ENCODE measurements at places on chromosomes 12 and 14.

DNA sequence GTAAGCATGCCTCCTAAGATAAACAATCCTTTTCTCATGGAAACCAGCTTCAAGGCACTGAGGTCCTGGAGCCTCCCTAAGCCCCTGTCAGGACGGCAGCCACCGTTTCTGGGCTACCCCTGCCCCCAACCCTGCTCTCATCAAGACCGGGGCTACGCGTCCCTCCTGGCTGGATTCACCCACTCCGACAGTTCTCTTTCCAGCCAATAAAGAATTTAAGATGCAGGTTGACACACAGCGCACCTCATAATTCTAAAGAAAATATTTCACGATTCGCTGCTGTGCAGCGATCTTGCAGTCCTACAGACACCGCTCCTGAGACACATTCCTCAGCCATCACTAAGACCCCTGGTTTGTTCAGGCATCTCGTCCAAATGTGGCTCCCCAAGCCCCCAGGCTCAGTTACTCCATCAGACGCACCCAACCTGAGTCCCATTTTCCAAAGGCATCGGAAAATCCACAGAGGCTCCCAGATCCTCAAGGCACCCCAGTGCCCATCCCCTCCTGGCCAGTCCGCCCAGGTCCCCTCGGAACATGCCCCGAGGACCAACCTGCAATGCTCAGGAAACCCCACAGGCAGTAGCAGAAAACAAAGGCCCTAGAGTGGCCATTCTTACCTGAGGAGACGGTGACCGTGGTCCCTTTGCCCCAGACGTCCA is 336.3 kb downstream of the TMEM121 start:
- no peak for DNase-seq

- DNase-seq: no peak
These were observed 157.1 kb upstream of the GRIN2B start for GRCh38 chr12:14138495-14138894.

DNA sequence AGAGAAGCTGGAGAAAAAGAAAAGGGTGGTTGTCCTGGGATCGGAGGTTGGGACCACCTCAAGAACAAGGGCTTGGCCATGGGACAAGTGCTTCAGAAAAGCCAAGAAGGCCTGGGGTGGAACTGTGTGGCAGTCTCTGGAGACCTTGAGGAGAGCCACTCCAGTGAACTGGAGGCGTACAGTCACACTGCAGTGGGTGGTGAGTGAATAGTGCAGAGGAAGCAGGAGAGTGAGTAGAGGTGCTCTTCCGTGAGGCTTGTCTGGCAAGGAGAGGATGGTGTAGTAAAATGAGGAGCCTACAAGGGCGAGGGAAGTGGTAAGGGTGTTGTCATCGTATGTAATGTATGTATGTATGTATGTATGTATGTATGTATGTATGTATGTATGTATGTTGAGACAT is 20.9 kb downstream of the RASSF3 start:
- no peak for DNase-seq

DNA sequence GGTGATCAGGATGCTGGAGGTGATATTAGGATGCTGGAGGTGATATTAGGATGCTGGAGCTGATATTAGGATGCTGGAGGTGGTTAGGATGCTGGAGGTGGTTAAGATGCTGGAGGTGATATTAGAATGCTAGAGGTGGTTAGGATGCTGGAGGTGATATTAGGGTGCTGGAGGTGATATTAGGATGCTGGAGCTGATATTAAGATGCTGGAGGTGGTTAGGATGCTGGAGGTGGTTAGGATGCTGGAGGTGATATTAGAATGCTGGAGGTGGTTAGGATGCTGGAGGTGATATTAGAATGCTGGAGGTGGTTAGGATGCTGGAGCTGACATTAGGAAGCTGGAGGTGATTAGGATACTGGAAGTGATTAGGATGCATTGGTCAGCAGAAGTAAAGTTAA is 101.4 kb downstream of the CALM1 start:
- DNase-seq: no peak

DNA sequence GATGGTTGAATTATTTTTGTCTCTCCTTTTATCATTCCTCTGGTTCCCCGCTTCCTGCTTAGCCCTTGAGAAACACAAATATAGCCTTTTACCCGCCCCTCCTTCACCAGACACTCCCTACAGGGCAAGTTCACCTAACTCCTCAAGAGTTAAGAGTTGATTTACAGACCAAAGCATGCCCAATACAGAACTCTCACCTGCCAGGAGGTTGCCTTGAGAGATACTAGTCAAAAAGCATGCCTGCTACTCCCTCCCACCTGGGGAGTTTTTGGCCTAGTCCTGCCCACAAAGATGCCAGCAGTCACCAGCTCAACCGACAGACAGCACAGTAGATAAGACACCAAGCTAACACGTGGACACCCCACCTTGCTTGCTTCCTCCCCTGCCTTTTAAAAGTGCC is 11.2 kb downstream of the LGMN start:
- no peak for DNase-seq

DNA sequence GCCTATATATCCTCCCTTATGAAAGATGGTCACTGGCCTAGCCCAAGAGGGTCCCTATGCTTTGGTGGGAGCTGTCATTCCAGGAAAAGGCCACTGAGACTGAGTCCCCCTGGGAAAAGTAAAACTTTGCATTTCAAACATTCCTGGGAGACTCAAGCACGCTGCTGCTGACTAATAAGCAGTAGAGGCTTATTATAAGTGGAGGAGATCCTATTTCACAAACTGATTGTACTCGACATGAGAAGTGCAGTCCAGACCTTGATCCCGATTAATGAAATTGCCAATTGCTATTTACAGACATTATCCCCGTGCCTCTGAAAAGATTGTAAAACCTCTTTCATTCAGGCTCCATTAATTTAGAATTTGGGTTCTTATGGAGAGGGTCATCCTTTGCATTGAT is 96.6 kb downstream of the EMP1 start:
- DNase-seq: no peak

GRCh38 chr14:96519970-96520369 is 17.8 kb downstream of the PAPOLA start:
- no peak for DNase-seq

GRCh38 chr12:3523728-3524127 is 32.7 kb downstream of the PRMT8 start:
- no peak for DNase-seq

DNA sequence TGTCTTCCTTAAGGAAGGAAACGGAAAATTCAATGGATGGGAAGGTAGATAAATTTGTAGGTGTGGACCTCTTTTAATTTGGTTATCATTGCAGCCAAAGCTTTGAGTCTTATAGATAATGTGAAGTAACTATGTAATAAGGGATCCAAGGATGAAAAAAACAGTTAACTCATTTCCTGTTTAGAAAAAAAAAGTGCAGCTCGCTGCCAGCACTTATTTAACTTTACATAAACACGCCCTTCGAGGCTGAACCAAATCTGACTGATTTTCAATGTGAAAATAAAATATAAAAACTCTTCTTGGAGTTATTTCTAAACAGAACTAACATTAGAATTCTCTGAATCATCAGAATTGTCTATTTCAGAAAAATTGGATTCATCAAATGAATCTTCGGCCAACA is 7.0 kb downstream of the NUBPL start:
- DNase-seq: no peak

GRCh38 chr12:75208856-75209811 is 505 bp downstream of the KCNC2 start:
- DNase-seq: peak; percentile 77

DNA sequence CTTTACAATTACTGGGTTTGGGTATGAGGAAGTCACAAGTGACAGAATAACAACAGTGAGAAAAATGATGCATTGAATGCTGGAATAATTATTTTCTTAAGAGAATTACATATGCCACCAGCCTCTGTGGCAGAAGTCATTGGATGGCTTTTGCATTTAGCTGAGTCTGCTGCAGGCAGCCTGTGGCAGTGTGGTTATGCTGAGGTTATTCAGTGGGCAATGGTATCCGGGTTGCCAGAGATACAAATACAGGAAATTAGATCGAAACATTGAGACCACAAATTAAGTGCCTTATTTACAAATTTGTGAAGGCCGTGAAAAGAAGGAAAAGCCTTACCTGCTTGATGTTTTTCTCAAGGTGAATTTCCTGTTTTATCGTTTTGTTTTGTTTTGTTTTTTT is 1050.0 kb downstream of the GALC start:
- DNase-seq: no peak

Data from NCI-H69 (cell line).